Activated CD8-positive, alpha-beta T cell treated with anti-CD3 and anti-CD28 coated beads for 36 hours (primary cell): ENCODE measurements at places on chromosomes 3 and 15. TPM values are rescaled to one million over a fixed set of nuclear protein-coding genes. Genes with fewer than 3 reads are reported as not detected.

Gene CHRNB4
- total RNA-seq, result not detected

DNA sequence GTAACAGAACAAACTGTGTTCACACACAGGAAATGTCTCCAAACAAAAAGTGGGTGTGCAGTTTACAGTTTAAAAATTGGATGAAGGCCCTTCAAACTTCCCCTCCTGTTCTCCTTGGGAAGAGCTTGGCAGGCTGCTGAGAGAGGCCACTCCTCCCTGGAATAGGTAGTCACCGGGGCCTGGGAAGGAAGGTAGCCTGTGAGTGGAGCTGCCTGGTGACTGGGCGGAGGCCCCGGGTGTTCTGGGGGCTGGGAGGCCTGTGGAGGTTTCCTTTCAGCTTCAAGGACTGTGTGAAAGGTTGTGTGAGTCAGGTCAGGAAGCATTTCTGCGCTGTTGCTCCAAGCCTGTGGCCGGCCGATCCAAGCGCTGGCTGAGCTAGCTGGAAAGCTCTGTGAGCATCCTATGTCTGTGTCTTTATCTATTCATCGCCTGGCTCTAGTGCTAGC is 14.1 kb downstream of the SLCO3A1 start:
- peaks cover 5% of the 10 kb centered on the region for H3K27me3 ChIP-seq
- peaks cover 53% of the 10 kb centered on the region for H3K4me1 ChIP-seq
- no peak for DNase-seq
- no peak overlapping the region for H3K27ac ChIP-seq

Gene ROBO2
- total RNA-seq, result not detected

DNA sequence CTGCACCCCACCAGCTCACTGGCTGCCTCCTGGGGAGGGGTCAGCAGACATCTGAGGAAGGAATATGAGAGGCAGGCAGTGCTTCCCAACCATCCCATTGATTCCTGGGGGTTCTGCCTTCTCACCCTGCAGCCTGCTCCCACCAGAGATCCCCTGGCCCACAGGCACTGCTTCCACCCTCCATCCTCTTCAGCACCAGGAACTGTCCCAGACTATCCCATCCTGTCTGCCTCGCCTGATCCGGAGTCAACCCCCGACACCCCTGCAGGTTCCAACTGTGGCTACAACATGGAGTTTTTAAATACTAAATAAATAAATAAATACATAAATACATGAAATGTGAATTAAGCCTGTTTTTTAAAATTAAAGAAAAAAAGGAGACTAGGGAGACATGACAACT is 43.6 kb downstream of the CACNA2D2 start:
- no peaks in the 10 kb centered on the region for H3K27me3 ChIP-seq
- H3K36me3 ChIP-seq, result no peaks in the 10 kb centered on the region
- no peaks in the 10 kb centered on the region for H3K4me1 ChIP-seq
- H3K27ac ChIP-seq, result no peak overlapping the region
- DNase-seq, result no peak
- no peak overlapping the region for H3K4me3 ChIP-seq

- no peak overlapping the region for H3K27ac ChIP-seq
- H3K4me1 ChIP-seq, result no peaks in the 10 kb centered on the region
- no peak for DNase-seq
- no peaks in the 10 kb centered on the region for H3K27me3 ChIP-seq
- no peak overlapping the region for H3K4me3 ChIP-seq
These were observed 3.4 kb downstream of the IL20RB start for GRCh38 chr3:136960838-136961836.

DNA sequence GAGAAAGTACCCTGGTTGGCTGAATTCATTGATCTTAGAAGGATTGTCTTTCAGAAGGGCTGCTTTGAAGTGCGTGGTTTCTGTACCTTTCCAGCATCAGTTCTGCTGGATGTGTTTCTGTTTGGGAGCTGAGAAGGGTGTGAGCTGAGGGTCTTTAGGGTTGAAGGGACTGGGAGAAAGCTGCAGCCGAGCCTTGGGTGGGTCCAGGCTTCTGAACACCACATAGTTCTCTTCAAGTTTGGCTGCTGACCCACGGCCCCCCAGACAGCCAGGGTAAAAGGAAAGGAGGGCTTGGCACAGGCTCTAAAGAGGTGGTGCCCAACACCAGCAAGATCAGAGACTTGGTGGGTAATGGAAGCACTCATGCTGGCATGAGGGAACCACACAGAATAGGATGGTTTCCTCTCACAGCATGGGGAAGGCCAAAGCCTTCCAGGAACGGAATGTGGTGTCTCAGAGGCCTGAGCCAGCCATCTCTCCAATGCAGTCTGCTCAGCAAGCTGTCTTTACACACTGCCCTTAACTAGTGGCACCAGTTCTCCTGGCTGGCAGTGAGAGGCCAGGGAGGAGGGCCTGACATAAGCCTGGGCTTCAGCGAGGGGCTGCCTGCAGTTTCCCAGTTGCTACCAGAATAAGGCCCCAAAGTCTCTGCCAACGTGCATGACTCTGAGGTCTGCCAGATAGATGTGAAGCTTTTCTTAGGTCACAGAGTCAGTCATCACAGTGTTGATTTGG is 239.0 kb upstream of the TRIM42 start:
- no peaks in the 10 kb centered on the region for H3K4me1 ChIP-seq
- H3K36me3 ChIP-seq, result no peaks in the 10 kb centered on the region
- DNase-seq, result no peak
- H3K4me3 ChIP-seq, result no peak overlapping the region
- H3K27ac ChIP-seq, result no peak overlapping the region
- H3K27me3 ChIP-seq, result peaks cover 5% of the 10 kb centered on the region

DNA sequence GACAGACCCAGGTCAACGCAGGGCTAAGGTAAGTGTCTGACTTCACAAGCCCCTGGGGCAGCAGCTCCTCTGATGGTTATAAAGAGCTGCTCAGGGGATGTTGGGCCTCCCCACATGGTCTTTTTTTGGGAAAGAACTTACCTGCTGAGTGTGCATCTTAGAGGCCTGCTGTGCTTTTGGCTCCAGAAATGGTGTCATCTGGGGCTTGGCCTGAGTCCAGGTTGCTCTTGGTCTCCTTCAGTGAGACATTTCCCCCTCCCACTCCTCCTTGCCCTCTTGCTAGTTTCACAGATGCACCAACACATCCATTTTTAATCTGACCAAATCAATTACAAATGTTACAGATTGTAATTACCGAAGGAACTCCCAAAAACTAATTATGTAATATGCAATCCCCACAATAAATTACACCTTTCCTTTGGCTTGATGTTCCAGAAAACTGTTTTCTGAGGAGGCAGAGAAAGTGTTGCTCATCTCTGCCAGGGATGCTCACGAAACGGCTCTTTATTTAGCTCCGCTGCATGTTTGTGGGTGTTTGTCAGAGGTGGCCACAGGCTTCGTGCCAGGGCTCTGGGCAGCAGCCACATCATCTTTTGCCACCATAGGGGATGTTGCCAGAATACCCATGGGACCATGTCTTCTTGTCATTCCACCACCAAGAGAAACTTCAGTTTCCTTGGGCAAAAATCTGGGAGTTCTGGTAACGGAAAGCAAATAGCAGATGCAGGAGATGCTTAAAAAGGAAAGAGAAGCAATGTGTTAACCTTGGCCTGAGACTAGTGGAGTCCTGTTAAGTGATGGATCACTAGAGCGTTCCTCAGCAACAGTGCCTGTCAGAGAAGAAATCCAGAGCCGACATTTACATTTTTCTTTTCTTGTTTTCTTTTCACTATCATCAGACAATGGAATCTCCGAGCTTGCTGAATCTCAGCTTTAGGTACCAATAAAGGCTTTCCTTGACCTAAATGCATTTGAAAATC is 799.9 kb downstream of the AGBL1 start:
- H3K4me3 ChIP-seq, result no peak overlapping the region
- H3K27ac ChIP-seq, result no peak overlapping the region
- DNase-seq, result no peak
- no peaks in the 10 kb centered on the region for H3K4me1 ChIP-seq
- no peaks in the 10 kb centered on the region for H3K36me3 ChIP-seq

GRCh38 chr15:25789211-25789610 is 73.9 kb downstream of the ATP10A start:
- no peak for DNase-seq
- no peaks in the 10 kb centered on the region for H3K27me3 ChIP-seq
- H3K36me3 ChIP-seq, result peaks cover 1% of the 10 kb centered on the region
- no peak overlapping the region for H3K4me3 ChIP-seq
- H3K4me1 ChIP-seq, result peaks cover 56% of the 10 kb centered on the region
- H3K27ac ChIP-seq, result no peak overlapping the region

GRCh38 chr15:94576889-94577533 is 345.6 kb downstream of the MCTP2 start:
- H3K36me3 ChIP-seq, result no peaks in the 10 kb centered on the region
- H3K4me3 ChIP-seq, result no peak overlapping the region
- H3K27me3 ChIP-seq, result peaks cover 52% of the 10 kb centered on the region
- peak; percentile 65 for DNase-seq

DNA sequence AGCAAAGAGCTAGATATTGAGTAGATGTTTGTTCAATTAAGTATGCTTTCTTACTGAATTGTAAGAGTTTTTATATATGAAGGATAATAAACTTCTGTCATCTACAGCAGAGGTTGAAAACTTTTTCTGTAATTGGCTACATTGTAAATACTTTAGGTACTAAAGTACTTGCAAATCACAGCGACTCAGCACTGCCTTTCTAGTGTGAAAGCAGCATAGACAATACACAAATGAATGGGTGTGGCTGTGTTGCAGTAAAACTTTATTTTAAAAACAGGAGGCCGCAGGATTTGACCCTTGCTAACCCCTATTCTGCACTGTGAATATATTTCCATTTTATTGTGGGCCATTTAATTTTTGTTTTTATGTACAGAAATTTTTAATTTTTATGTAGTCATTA is 104.3 kb upstream of the TMC3 start:
- H3K27ac ChIP-seq, result no peak overlapping the region

DNA sequence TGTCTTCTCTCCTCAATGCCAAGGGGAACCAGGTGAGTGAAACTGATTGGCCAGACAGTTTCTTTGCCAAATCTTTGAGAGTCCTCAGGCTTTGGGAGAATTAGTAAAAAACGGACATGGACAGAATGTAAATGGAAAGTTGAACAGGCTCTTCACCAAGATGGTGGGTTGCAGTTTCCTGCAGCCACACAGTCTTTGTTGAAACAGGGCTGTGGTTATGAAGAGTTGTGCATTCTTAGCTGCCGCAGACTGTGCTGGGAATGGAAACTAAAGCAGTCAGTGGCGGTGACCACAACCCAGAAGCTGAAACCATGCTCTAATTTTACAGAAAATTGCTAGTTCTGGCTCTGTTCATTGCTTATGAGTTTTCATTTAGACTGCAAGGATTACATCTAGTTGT is 42.1 kb upstream of the TASOR start:
- H3K27ac ChIP-seq, result peak overlapping the region; percentile 95
- H3K36me3 ChIP-seq, result peaks cover 70% of the 10 kb centered on the region
- peak; percentile 89 for DNase-seq
- peak overlapping the region; percentile 63 for H3K4me3 ChIP-seq
- no peaks in the 10 kb centered on the region for H3K27me3 ChIP-seq

Gene ADPGK
- total RNA-seq, result 63.7 TPM

DNA sequence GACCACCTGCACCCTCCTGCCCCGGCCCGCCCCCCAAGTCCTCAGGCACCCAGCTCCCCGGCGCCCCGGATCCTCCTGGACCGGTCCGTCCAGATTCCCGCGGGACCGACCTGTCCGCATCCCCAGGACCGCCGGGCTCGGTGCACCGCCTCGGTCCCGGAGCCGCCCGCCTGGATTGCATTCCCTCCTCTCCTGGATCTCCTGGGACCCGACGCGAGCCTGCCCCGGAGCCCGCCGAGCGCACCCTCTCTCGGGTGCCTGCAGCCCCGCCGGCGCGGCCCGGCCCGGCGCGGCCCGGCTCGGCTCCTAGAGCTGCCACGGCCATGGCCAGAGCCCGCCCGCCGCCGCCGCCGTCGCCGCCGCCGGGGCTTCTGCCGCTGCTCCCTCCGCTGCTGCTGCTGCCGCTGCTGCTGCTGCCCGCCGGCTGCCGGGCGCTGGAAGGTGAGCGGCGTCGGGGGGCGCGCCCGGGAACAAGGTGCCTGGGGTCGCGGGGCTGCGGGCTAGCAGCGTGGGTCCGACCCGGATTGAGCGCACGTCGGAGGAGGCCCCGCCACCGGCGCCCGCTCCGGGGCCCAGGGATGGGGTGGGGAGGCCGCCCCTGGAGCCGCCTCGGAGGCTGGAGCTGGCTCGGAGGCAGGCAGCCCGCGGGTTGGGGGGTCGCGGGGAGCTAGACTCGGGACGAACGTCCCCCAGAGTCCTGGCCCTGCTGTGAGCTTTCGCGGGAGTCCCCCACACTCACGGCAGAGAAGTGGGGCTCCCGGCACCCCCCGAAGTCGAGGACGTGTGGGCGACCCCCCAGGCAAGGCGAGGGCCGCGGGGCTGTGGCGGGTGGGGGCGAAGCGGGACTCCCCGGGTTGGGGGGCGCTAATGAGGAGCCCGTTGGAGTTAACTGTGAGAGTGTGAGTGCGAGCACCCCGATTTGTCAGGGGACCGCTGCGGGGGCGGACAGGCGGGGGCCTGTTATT is 610 bp downstream of the EPHB3 start:
- H3K27me3 ChIP-seq, result peaks cover 23% of the 10 kb centered on the region
- no peak overlapping the region for H3K27ac ChIP-seq
- no peak for DNase-seq
- no peaks in the 10 kb centered on the region for H3K36me3 ChIP-seq
- H3K4me3 ChIP-seq, result peak overlapping the region; percentile 50

DNA sequence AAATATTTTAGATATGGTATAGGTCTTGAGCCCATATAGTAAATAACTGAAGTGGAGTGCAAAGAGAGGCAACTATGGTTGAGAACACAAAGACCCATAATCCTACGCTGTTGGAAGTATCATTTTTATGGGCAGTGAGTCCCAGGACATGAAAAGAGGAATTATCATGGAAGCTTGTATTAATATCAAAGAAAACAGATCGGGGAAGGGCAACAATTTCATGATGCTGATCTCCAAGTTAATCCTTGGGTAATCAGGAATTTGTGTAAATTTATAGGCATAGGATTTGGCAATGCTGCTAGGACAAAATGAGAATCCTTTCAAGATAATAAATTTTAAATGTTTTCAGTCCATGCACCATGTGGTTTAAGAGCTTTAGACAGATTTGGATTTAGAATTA is 40.2 kb upstream of the PYDC2 start:
- no peaks in the 10 kb centered on the region for H3K36me3 ChIP-seq
- H3K4me1 ChIP-seq, result no peaks in the 10 kb centered on the region
- peaks cover 3% of the 10 kb centered on the region for H3K27me3 ChIP-seq
- H3K4me3 ChIP-seq, result no peak overlapping the region

Gene CTXN2
- not detected for total RNA-seq

- no peak overlapping the region for H3K4me3 ChIP-seq
- H3K36me3 ChIP-seq, result no peaks in the 10 kb centered on the region
- peaks cover 7% of the 10 kb centered on the region for H3K27me3 ChIP-seq
- peaks cover 8% of the 10 kb centered on the region for H3K4me1 ChIP-seq
- no peak overlapping the region for H3K27ac ChIP-seq
These were observed 33.0 kb downstream of the CLEC3B start for GRCh38 chr3:45059132-45059531.

GRCh38 chr15:67109141-67110034 is 44.0 kb downstream of the SMAD3 start:
- H3K4me3 ChIP-seq, result no peak overlapping the region
- H3K4me1 ChIP-seq, result peaks cover 55% of the 10 kb centered on the region
- peak overlapping the region; percentile 50 for H3K27ac ChIP-seq
- peaks cover 27% of the 10 kb centered on the region for H3K36me3 ChIP-seq
